ENCODE measurements at places on chromosomes 4 and X. TPM values are rescaled to one million over a fixed set of nuclear protein-coding genes. Genes with fewer than 3 reads are reported as not detected.

Gene NAP1L2
- total RNA-seq = 0.06 TPM

Gene OTC
- total RNA-seq = not detected

Gene SHOX
- total RNA-seq = not detected

Gene GRIA3
- not detected for total RNA-seq

- peak; percentile 54 for DNase-seq
Observed at GRCh38 chrX:12824944-12825343, 33.7 kb downstream of the PRPS2 start.

Data from SJSA1 (cell line).